ENCODE measurements at places on chromosomes 4 and X. TPM values are rescaled to one million over a fixed set of nuclear protein-coding genes. Genes with fewer than 3 reads are reported as not detected.

KLHL4 gene
- not detected for total RNA-seq

CXCL3 gene
- total RNA-seq: 4.9 TPM

NEUROG2 gene
- not detected for total RNA-seq

MAGEA10 gene
- total RNA-seq: not detected

YTHDC1 gene
- 49.4 TPM for total RNA-seq

EREG gene
- total RNA-seq: 29.1 TPM

WAS gene
- 0.21 TPM for total RNA-seq

GK gene
- 2.4 TPM for total RNA-seq

ASB12 gene
- not detected for total RNA-seq

TCP11X2 gene
- total RNA-seq: not detected

FRYL gene
- 57.3 TPM for total RNA-seq

HNRNPH2 gene
- total RNA-seq: 66.1 TPM

ING2 gene
- 23.3 TPM for total RNA-seq

SLC6A14 gene
- 0.20 TPM for total RNA-seq

NPY1R gene
- total RNA-seq: 0.04 TPM

LRIT3 gene
- total RNA-seq: not detected

CFAP47 gene
- total RNA-seq: not detected

SPATA18 gene
- 6.8 TPM for total RNA-seq

AFF1 gene
- 19.5 TPM for total RNA-seq

DUX4 gene
- total RNA-seq: not detected

RHOXF2 gene
- total RNA-seq: not detected

GSX2 gene
- not detected for total RNA-seq

PLP1 gene
- total RNA-seq: not detected

UGT2B15 gene
- not detected for total RNA-seq

GLUD2 gene
- 0.25 TPM for total RNA-seq

ARHGAP36 gene
- total RNA-seq: not detected

SMR3B gene
- total RNA-seq: not detected

SPANXB1 gene
- not detected for total RNA-seq

GAGE12F gene
- total RNA-seq: not detected

HOPX gene
- total RNA-seq: 4.5 TPM

IL2 gene
- total RNA-seq: not detected

UGT2A1 gene
- not detected for total RNA-seq

SSX2B gene
- total RNA-seq: not detected

ADH7 gene
- not detected for total RNA-seq

SYNPO2 gene
- 0.46 TPM for total RNA-seq
